ENCODE measurements at places on chromosomes 4 and X. TPM values are rescaled to one million over a fixed set of nuclear protein-coding genes. Genes with fewer than 3 reads are reported as not detected.

- H3K27ac ChIP-seq, result no peak overlapping the region
- H3K4me1 ChIP-seq, result no peaks in the 10 kb centered on the region
- no peak for DNase-seq
- no peaks in the 10 kb centered on the region for H3K27me3 ChIP-seq
- no peaks in the 10 kb centered on the region for H3K36me3 ChIP-seq
These were observed 56.4 kb downstream of the FAM53A start for GRCh38 chr4:1627417-1628313.

DNA sequence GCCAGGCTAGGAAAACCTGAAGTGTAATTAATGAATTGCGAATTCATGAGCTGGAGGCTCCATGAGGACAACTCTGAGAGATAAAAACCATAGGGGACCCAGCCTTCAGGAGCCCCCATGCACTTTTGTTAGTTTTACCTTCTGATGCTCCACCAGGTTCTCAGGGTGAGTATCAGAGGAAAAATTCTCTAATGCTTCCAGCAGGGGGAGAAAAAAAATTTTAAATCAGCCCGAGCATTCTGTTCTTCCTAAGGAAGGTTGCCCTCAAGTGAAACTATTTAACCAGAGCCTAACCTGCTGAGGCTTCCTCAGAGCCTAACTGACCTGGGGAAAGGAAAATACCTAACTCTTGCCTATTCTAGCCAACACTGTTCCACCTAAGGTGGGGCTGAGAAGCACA lies 552.6 kb downstream of the PPARGC1A start:
- no peak overlapping the region for H3K4me3 ChIP-seq
- DNase-seq, result no peak
- no peak overlapping the region for H3K27ac ChIP-seq
- H3K27me3 ChIP-seq, result no peaks in the 10 kb centered on the region
- no peaks in the 10 kb centered on the region for H3K36me3 ChIP-seq

Gene RASSF6
- total RNA-seq, result 4.6 TPM

DNA sequence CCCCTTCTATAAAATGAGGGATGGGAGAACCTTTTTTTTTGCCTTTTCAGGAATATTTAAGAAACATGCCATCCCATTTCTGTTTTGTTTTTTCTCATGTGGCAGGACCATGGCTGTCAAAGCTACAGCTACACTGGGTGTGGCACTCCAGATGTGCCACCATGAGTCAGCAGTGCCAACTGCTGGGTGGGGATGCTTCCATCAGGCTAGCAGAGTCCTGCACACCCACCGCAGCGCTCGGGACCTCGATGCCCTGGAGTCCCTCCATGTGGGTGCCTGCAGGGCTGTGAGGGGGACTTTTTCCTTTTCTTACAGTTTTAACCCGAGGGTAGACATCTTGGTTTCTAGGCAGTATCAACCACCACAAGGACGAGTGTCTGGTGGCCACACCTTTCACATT lies 352.6 kb downstream of the NR3C2 start:
- H3K27ac ChIP-seq, result no peak overlapping the region
- H3K4me3 ChIP-seq, result no peak overlapping the region
- no peak for DNase-seq
- no peaks in the 10 kb centered on the region for H3K27me3 ChIP-seq
- no peaks in the 10 kb centered on the region for H3K36me3 ChIP-seq

Gene CLCN4
- 3.7 TPM for total RNA-seq

GRCh38 chr4:10706236-10706635 lies 21.7 kb upstream of the CLNK start:
- no peak for DNase-seq
- H3K27me3 ChIP-seq, result no peaks in the 10 kb centered on the region
- H3K4me3 ChIP-seq, result no peak overlapping the region
- no peak overlapping the region for H3K27ac ChIP-seq

Gene NCBP2L
- not detected for total RNA-seq

- H3K4me1 ChIP-seq, result no peaks in the 10 kb centered on the region
- no peaks in the 10 kb centered on the region for H3K27me3 ChIP-seq
- H3K36me3 ChIP-seq, result no peaks in the 10 kb centered on the region
These were observed 7.6 kb downstream of the ARSJ start for GRCh38 chr4:113971706-113972360.

DNA sequence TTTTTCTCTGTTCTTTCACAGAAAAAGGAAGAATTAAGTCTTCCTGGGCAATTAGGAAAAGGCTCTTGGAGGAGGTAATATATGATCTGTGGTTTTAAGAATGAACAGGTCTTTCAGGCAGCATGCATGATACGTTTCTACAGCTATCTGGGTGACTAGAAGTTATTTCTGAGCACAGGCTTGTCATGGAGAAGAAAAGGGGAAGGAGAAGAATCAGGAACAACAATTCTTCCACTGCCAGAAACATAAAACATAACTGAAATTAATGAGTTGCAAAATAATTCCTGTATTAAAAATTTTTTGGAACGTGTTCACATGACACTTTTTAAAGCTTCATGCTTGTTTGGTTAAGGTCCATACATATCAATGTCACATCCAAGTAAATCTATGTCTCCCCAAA lies 17.7 kb upstream of the STIM2 start:
- H3K27ac ChIP-seq, result no peak overlapping the region
- no peaks in the 10 kb centered on the region for H3K27me3 ChIP-seq
- DNase-seq, result no peak
- H3K4me1 ChIP-seq, result no peaks in the 10 kb centered on the region

Gene MAGEA10
- total RNA-seq, result not detected

Gene GPRASP2
- total RNA-seq, result 13.1 TPM

DNA sequence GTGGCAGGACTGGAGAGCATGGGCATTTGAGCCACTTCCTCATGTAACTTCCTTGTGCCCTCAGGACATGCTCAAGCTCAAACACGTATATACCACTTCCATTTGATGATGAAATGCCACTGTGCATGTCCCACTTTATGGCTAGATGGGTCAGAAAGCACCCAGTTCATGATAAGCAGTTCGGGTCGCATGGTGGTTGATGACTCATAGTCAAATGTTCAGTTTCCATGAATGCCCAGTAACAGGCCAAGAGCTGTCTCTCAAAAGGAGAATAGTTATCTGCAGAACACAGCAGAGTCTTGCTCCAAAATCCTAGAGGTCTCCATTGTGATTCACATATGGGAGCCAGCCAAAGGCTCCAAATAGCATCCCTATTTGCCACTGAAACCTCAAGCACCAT lies 48.9 kb upstream of the SPIN3 start:
- no peak for DNase-seq
- H3K36me3 ChIP-seq, result no peaks in the 10 kb centered on the region
- H3K4me1 ChIP-seq, result no peaks in the 10 kb centered on the region

DNA sequence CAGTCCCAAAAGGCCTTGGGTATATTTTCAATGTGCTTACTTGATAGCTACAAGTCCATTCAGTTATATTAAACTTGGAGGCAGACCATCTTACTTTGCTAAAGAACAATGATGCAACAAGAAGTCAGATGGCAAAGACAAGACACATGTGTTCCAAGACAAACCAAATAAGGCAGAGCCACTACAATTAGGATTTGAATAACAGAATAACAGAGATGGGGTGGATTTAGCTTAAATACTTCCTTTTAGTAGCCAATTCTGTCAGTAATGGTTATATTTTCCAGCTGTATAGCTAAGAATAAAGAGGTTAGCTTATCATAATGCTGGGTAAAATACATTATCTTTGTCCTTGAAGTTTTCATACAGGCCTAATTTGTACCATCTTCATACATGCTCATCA lies 37.7 kb upstream of the FRAS1 start:
- H3K27me3 ChIP-seq, result no peaks in the 10 kb centered on the region
- DNase-seq, result no peak
- no peaks in the 10 kb centered on the region for H3K36me3 ChIP-seq
- no peaks in the 10 kb centered on the region for H3K4me1 ChIP-seq
- no peak overlapping the region for H3K27ac ChIP-seq

DNA sequence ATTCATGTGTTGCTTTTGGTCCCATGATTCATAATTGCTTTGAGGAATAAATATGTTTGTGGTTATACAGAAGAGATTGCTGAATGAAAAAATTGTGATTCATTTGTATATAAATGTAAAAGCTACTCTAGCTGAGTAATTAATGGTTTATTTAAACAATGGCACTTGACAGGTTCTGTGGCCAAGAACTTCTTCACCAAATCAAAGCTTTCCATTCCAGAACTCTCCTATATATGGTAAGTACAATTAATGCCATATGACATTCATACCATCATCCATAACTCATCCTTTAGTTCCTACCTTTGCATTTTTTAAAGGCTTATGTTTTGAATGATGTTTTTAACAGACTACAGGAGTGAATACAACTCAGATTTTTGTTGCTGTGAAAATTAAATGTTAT lies 105.8 kb downstream of the REPS2 start:
- H3K27ac ChIP-seq, result no peak overlapping the region
- H3K4me3 ChIP-seq, result no peak overlapping the region
- no peaks in the 10 kb centered on the region for H3K36me3 ChIP-seq

- H3K36me3 ChIP-seq, result no peaks in the 10 kb centered on the region
- H3K27me3 ChIP-seq, result peaks cover 32% of the 10 kb centered on the region
- no peak overlapping the region for H3K27ac ChIP-seq
- H3K4me3 ChIP-seq, result no peak overlapping the region
- DNase-seq, result no peak
- H3K4me1 ChIP-seq, result no peaks in the 10 kb centered on the region
These were observed 15.6 kb downstream of the TLR8 start for GRCh38 chrX:12921886-12922598.

- DNase-seq, result no peak
- no peaks in the 10 kb centered on the region for H3K4me1 ChIP-seq
- H3K36me3 ChIP-seq, result no peaks in the 10 kb centered on the region
- H3K27me3 ChIP-seq, result no peaks in the 10 kb centered on the region
- H3K27ac ChIP-seq, result no peak overlapping the region
These were observed 36.7 kb upstream of the MXD4 start for GRCh38 chr4:2298532-2298991.

DNA sequence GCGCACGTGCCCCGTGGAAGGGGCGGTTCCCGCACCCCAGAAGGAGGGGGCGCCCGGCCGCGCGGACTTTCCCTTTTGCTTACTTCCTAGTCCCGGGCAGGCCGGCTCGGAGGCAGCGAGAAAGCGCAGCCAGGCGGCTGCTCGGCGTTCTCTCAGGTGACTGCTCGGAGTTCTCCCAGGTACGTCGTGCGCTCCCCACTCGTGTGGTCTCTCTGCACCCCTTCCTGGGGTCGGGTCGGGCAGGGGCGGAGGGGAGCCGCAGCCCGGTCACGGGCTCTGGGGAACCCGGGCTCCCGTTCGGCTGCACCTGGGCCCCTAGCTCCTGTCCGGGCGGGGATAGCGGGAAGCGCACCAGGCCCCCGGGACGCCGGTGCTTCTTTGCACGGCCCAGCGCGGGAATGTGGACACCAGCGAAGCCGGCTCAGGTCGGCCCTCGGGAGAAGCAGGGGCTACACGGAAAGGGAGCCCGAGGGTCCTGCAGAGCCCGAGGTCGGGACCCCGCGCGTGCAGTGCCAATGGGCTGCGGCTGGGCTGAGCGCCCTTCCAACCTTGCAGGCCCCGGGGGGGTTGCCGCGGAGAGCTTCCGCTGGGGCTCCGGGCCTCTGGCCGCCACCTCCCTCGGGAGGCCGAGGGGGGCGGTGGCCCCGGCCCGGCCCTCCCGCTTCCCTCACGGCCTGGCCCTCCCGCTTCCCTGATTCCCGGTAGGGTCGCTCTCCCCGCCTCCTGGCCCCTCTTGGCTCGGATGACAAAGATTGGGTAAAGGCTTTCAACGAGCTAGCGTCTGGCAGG lies at the start of gene TLR2:
TLR2 (plus strand) TSS at position 99 of the 789 bp plus-strand sequence. CDS start 18,628 bp downstream, outside the sequence.
- DNase-seq, result peak; percentile 74
- peak within 1 kb of the TSS; percentile 86 for H3K4me3 ChIP-seq
- peak within 1 kb of the TSS; percentile 83 for H3K27ac ChIP-seq
- peaks cover 5% of the 10 kb centered on the region for H3K36me3 ChIP-seq
- no peaks in the 10 kb centered on the region for H3K27me3 ChIP-seq
- H3K4me1 ChIP-seq, result no peaks in the 10 kb centered on the region

Gene CT45A3
- not detected for total RNA-seq

DNA sequence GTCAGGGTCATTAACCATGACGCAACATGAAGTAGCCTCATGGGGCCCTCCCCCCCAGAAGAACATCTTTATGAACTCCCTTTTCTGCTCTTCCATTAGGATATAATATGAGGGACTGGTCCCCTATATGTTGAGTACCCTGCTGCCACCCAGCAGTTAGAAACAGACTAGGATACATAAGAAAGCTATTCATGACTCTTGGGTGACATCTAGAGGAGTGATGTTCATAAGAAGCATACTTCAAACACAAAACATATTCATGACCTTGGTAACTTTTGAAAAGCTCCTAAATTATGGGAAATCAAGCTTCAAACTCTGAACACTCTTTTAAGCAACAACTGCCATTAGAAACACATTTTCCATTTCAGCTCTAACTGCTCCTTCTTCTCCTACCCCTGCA lies 155.2 kb upstream of the SPIN4 start:
- no peaks in the 10 kb centered on the region for H3K27me3 ChIP-seq
- H3K4me1 ChIP-seq, result no peaks in the 10 kb centered on the region
- H3K4me3 ChIP-seq, result no peak overlapping the region
- no peaks in the 10 kb centered on the region for H3K36me3 ChIP-seq

Gene RNF175
- 5.9 TPM for total RNA-seq

Gene ARHGAP24
- total RNA-seq, result 60.2 TPM

DNA sequence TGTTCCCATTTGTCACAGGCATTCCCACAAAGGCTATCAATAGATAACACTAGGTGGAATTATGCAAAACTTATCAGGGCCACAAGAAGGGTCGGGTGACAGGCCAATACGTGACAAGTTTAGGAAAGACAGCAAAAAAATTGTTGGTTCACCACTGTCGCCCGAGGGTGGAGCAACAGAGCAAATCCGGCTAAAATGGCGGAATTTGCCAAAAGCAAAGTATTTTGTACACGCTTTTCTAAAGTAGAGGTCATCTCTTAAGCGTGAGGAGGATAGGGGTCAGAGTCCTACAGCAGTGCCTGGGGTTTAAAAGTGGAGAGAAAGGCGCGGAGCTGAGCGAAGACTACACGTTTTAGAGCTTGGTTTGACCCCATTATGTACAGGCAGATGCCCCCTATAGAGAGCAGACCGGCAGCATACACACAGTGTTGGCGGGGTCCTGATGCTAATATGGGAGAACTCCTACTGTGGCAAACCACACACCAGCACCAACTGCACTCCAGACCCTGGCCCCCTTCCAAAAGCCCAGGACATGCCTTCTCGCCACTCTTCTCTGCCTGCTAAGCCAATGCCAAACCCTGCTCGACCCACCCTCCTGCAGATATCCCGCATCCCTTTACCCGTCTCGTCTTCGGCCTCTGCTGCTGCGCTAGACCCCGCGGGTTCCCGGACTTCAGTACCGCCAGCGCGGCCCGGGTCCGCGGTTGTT lies 733 bp downstream of the CCNA2 start:
- peaks cover 5% of the 10 kb centered on the region for H3K4me1 ChIP-seq
- no peak overlapping the region for H3K27ac ChIP-seq
- no peak for DNase-seq
- no peaks in the 10 kb centered on the region for H3K27me3 ChIP-seq
- H3K4me3 ChIP-seq, result peak overlapping the region; percentile 61

DNA sequence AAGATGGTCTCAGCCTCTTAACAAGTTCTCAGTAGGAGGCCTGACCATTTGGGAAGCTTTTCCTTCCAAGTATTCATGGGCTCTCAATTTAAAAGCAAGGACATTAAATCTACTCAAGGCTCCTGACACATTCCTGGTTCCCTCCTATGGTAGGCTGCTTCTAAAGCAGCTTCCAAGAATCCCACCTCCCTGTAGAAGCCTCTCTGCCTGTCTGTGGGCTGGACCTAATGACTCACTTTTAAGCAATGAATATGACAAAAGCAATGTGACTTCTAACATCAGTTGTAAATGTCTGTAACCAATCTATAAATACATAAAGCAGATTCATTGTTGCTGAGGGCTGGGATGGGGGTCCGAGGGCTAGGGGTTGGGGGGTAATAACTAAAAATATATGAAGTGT lies 99.5 kb upstream of the FAM9B start:
- no peak overlapping the region for H3K4me3 ChIP-seq
- no peaks in the 10 kb centered on the region for H3K4me1 ChIP-seq
- no peak for DNase-seq
